A549 treated with CORT108297 at 1 μM for 4 hours (cell line): ENCODE measurements at places on chromosomes 1 and 21. TPM values are rescaled to one million over a fixed set of nuclear protein-coding genes. Genes with fewer than 3 reads are reported as not detected.

Gene BRINP2
- total RNA-seq, result 0.08 to 0.17 TPM (median 0.11 TPM) in 5 replicates

Gene NOS1AP
- total RNA-seq, result 0.33 to 0.51 TPM (median 0.40 TPM) in 5 replicates

Gene COL8A2
- total RNA-seq, result 0.08 to 0.16 TPM (median 0.09 TPM) in 5 replicates

Gene WDR26
- 33.3 to 43.1 TPM (median 36.2 TPM) in 5 replicates for total RNA-seq

Gene AIRE
- not detected in 5 replicates for total RNA-seq

Gene RIIAD1
- total RNA-seq, result 0.27 TPM in 1 of 5 replicates, not detected in the others

Gene CRABP2
- 10.1 to 14.1 TPM (median 11.0 TPM) in 5 replicates for total RNA-seq

Gene LRRC38
- total RNA-seq, result 0.04 TPM in 1 of 5 replicates, not detected in the others

Gene CELA3B
- total RNA-seq, result not detected in 5 replicates

Gene TRAF3IP3
- not detected in 5 replicates for total RNA-seq

Gene FAM72B
- total RNA-seq, result 6.0 to 8.0 TPM (median 6.8 TPM) in 5 replicates

Gene KRTAP21-1
- total RNA-seq, result not detected in 5 replicates

Gene OR14K1
- not detected in 5 replicates for total RNA-seq

Gene PTGFR
- total RNA-seq, result not detected in 5 replicates

Gene FCRL6
- not detected in 5 replicates for total RNA-seq

Gene S100A9
- total RNA-seq, result 0.36 to 1.1 TPM (median 0.50 TPM) in 5 replicates

Gene ACTL8
- total RNA-seq, result 1.2 to 2.0 TPM (median 1.5 TPM) in 5 replicates

Gene PGBD5
- 0.65 to 0.85 TPM (median 0.70 TPM) in 5 replicates for total RNA-seq

Gene GCSAML
- not detected in 5 replicates for total RNA-seq

Gene C1orf141
- total RNA-seq, result not detected in 5 replicates

Gene ASCL5
- total RNA-seq, result 0.08 to 0.21 TPM (median 0.15 TPM) in 4 of 5 replicates, not detected in the other

Gene AMPD1
- total RNA-seq, result 0.07 TPM in 1 of 5 replicates, not detected in the others

Gene C1QB
- total RNA-seq, result not detected in 5 replicates
